Fibroblast of skin of scalp (primary cell): ENCODE measurements at places on chromosomes 5 and 9.

- DNase-seq = peak; percentile 21
Measured at GRCh38 chr5:40260361-40260760, 419.4 kb upstream of the PTGER4 start.

DNA sequence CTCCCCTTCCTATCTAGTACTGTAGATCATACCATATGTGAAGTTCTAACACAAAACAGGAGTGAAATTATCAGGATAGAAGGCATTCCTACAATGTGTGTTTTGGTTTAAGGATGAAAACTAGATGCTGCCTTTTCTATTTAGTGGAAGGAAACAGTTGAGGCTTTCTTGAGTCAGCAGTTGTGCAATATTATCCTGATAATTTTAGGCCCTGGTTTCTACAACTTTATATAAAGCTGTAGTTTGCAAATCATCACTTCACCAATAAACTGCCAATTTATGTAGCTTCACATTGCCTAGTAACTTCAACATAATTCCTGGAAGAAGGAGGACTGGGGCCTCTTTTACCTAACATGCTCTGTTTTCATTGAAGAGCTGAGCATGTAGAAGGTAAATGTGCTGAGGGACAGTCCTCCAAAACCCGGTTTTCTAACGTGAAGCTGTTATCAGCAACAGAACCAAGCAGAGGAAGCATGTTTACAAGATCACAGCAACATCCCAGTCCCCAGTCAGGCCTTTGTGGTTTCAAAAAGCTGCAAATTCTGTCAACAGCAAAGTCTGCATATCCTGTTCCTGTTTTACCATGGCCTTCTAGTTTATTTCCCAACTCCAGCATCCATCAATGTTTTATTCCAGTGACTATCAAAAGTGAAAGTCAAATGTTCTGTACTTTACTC is 513.4 kb upstream of the MEF2C start:
- peak; percentile 14 for DNase-seq

- peak; percentile 2 for DNase-seq
Measured at GRCh38 chr5:66354422-66354821, 210.3 kb downstream of the SREK1 start.

DNA sequence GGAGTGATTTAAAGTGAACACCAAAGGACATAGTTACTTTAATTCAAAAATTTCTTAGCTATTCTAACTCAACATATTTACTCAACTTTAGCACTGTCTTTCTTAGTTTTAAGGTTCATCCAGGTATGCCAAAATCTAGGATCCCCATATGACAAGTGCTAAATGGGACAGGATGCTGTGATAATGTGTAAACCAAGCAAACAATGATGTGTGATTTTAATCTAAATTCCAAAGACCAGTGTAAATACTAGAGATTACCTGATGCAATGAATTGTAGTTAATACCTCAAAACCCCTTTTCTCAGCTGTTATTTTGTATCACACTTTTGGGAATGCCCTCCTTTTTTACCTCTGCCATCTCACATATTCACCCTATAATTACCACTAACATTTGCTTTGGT is 26.8 kb upstream of the ISOC1 start:
- no peak for DNase-seq

- no peak for DNase-seq
Measured at GRCh38 chr9:120856700-120857099, 14.0 kb upstream of the PSMD5 start.

DNA sequence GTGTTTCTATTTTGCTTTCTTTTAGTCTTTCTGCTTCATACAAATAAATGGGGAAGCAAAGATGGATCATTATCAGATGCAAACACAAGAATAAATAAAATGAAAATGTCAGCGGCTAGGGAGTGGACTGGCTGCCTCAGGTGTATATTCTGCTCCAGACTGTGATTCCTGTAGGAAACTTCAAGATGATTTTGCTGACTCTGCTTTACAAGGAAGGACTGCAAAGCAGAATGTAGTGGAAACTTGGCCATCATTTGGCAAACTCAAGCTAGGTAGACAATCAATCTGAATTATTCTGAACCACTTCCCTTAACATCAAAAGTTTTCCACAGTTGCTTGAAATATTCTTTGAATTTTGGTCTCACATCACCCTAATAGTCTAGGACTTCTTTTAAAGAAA is 38.1 kb upstream of the NREP start:
- no peak for DNase-seq

- no peak for DNase-seq
Measured at GRCh38 chr5:148666353-148666752, 12.0 kb upstream of the HTR4 start.

GRCh38 chr5:7501061-7501460 is 105.1 kb downstream of the ADCY2 start:
- no peak for DNase-seq

GRCh38 chr9:77017505-77017894 is 2.0 kb upstream of the FOXB2 start:
- DNase-seq = no peak

DNA sequence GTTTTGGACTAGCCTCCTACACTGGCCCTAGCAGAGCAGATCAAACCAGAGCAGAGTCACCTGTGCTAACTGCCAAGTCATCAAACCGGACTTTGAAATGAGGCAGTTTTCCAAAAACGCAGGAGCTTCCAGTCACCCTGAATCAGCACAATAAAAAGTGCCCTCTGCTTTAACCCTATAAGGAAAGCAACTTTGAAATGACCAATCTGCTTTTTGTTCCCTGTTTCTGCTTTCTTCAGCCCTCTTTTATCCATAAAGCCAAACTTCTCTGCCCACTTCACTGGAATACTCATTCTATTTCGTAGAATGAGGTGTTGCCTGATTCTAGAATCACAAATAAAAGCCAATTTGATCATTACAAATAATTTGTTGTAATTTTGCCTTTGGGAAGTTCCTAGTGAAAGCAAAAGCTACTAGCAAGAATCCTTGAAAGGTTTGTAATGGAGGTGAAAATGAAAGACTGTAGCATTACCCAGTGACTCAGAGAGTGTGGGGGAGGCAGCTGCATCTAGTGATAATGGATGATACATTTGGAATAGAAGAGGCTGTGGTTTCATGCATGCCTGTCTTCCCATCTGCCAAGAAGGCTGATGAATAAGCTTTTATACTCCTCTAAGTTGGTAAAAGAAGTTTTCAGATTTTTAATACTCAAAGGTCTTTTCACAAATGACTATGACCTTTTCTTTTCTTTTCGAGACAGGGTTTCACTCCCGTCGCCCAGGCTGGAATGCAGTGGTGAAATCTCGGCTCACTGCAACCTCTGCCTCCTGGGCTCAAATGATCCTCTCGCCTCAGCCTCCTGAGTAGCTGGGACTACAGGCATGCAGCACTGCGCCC is 14.9 kb downstream of the SPAAR start:
- DNase-seq = peak; percentile 94
